ENCODE measurements at places on chromosomes 6 and 20.

- DNase-seq, result no peak
Observed at GRCh38 chr6:118810420-118811027, 83.4 kb upstream of the ASF1A start.

- no peak for DNase-seq
Observed at GRCh38 chr6:150079604-150080003, 10.7 kb upstream of the ULBP3 start.

GRCh38 chr20:6735942-6736845 is 31.3 kb upstream of the BMP2 start:
- no peak for DNase-seq

GRCh38 chr6:15843764-15844163 is 180.9 kb upstream of the DTNBP1 start:
- DNase-seq, result no peak

GRCh38 chr6:28634761-28635546 is 109.3 kb downstream of the GPX5 start:
- DNase-seq, result no peak

DNA sequence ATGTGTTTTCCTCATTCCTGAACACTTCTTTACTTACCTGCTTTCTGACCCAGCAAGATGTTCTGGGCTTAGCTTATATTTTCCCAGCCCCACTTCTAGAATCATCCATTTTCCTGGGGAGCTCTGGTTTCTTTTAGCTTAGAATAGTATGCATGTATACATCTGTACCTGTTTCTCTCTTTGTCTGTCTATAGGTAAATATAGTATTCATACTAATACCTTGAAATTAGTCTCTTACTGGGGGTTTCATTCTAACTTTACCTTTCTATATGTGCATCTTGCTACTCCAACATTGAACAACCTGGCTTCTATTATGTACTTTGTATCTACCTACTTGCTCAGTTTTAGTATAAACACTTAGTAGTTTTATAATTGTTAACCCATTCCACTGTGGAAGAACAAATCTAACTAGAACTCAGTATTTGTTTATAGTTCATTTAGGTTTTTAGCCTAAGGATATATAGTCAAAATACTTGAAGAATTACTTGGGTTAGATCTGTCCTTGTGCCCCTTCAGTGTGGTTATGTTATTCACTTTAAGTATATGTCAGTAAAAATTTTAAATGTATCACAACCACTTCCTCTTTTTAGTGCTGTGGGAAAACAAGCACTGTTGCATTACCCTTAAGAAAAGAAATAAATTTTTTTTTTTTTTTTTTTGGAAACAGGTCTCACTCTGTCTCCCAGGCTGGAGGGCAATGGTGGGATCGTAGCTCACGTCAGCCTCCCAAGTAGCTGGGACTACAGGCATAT is 54.0 kb downstream of the ASXL1 start:
- DNase-seq, result no peak

GRCh38 chr6:7554533-7555275 is 13.2 kb downstream of the DSP start:
- DNase-seq, result no peak

DNA sequence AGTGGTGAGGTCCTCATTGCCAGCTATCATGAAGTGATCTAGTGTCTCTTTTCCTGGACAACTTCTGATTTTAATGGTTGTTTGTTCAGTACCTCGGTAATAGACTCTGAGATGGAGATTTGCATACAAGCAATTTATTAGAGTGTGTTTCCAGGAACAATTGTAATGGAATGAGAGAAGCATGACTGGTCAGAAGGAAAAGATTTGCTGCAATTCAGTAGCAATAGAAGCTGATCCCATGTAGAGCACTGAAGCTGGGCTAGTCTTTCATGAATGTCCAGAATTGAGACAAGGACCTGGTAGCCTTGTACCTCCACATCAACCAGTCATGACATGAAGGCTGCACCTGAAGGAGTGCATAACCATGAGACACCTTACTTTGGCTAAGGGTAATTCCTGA is 526.5 kb downstream of the NKAIN2 start:
- no peak for DNase-seq

DNA sequence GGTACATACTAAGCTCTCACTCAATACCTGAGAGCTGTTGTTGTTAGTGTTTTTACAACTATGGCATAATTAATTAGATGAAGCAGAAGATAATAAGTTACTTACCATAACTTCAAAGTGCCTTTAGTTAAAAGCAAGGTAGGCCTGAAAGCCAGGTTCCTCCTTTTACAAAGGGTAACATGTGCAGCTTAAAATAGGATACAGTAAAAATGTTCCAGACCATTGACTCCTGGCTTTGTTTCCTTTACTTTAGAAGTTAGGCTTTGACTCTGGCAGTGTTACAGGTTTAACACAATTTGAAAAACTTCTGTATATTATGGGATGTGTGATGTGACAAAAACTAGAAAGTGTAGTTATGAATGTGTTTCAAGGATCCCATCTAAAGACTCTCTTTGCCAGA is 522.5 kb downstream of the EPM2A start:
- DNase-seq, result no peak

All from AG04449 (cell line).